ENCODE measurements at places on chromosomes 3 and 15.

- no peak for DNase-seq
These were observed 785.3 kb downstream of the MCTP2 start for GRCh38 chr15:95016511-95017229.

DNA sequence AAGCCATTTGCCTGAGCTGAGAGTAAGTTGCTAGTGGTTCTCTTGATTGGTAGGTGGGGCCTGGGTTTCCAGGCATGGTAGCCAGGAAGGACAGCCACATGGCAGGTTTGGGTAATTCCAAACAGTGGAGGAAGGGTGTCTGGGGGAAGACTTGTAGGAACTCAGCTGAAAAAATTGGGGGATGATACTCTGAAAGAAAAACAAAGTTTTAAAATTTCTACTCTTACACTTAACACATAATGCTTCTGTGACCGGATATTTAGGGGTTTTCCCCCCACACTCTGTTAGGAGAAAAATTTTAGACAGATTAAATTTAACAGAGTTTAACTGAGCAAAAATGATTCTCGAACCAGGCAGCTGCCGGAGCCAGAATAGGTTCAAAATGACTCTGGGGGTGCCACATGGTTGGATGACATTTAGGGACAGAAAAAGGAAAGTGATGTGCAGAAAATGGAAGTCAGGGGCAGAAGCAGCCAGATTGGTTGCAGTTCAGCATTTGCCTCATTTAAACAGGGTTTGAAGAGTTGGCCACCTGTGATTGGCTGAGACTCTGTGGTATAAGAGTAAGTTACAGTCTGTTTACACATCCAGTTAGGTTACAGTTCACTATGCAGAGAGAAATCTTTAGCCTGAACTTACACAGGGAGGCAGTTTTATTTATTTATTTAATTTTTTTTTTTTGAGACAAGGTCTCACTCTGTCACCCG lies 8.1 kb downstream of the B2M start:
- DNase-seq, result peak; percentile 78

DNA sequence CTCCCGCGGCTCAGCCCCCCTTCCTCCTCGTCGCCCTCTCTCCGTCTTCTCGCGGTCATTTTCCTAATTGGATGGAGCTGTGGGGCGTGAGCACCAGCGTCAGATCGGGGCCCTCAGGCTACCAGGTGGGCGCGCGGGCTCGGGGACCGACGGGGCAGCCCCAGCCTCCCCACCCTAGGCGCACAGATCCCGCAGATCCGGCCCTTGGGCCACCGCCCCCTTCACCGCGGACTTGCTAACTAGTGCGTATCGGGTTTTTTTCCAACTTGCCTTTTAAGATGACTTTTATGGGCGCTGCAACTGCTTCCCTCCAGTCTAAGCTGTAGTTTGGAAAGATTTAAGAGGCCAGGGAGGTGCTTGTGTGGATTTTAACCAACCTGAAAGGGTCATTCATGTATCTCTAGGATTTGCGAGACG lies 1.3 kb downstream of the ZNF710 start:
- peak; percentile 55 for DNase-seq

DNA sequence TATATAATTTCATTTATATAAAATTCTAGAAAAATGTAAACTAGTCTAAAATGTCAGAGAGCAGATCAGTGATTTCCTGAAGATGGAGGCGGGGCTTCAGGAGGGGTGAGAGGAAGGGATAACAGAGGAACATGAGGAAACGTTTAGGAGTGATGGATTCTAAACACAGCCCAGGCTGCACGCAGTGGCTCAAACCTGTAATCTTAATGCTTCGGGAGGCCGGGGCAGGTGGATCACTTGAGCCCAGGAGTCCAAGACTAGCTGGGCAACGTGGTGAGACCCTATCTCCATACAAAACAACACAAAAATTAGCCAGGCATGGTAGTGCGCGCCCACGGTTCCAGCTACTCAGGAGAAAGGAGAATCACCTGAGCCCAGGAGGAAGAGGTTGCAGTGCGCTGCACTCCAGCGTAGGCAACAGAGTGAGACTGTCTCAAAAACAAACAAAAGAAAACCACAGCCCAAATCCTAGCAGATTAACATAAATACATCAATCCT lies 18.0 kb upstream of the IQCF1 start:
- no peak for DNase-seq

- no peak for DNase-seq
These were observed 49.2 kb downstream of the MBNL1 start for GRCh38 chr3:152317956-152318355.

- DNase-seq, result no peak
These were observed 966 bp upstream of the C3orf80 start for GRCh38 chr3:160224256-160224655.

GRCh38 chr15:70466305-70466704 lies 297.1 kb downstream of the UACA start:
- DNase-seq, result no peak

DNA sequence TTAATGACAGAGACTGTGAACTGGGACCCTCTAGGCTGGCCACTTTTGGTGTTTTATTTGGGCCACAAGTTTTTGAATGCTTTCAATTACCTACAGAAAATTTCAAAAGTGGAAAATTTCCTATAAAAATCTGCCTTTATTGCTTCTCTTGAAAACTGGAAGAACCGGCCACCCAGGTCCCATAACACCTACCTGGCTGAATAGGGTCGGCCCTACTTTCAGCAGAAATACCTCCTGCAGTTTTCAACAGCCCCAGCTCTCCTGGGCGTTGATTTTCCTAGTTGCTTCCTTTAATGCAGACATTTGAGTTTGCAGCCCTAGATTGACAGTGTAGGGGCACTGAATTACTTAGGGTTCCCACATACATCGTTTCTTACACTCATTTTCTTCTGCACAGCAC lies 719 bp upstream of the SRPRB start:
- DNase-seq, result no peak

GRCh38 chr3:129195731-129196256 lies 12.1 kb upstream of the CNBP start:
- DNase-seq, result peak; percentile 18

DNA sequence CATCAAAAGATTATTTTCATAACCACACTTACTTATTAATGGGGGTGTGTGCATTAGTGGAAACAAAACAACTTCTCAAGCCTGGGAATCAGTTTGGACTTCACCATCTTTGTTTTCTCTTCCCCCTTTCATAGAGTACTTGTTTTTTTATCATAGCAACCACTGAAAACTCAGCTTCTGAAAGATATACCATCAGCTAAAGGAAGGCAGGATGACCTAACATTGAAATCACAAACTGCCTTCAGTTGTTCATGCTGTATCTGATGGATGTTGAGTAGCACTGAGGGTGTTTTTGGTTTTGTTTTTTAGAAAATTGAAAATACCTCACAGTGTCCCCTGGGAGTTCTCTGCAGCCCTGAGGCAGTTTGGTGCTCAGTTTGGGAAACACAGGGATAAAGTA lies 46.5 kb downstream of the NEK10 start:
- no peak for DNase-seq

DNA sequence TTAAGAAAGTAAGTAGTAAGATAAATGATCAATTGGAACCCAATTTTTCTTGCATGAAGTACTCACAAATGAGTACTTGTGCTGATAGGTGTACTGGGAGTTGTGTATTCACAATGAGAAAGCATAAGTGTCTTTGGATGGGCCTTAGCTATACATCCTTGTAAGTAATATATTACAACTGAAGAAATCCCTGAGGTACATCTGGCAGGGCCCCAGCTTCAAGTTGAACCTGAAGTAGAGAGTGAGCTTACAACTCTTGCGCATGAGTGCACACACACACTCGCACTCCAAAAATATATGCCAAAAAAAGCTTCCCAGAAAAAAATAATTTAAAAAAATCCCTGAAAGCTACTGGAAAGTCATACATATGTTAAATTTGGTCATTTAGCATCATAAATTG lies 222.5 kb downstream of the ROBO2 start:
- no peak for DNase-seq

DNA sequence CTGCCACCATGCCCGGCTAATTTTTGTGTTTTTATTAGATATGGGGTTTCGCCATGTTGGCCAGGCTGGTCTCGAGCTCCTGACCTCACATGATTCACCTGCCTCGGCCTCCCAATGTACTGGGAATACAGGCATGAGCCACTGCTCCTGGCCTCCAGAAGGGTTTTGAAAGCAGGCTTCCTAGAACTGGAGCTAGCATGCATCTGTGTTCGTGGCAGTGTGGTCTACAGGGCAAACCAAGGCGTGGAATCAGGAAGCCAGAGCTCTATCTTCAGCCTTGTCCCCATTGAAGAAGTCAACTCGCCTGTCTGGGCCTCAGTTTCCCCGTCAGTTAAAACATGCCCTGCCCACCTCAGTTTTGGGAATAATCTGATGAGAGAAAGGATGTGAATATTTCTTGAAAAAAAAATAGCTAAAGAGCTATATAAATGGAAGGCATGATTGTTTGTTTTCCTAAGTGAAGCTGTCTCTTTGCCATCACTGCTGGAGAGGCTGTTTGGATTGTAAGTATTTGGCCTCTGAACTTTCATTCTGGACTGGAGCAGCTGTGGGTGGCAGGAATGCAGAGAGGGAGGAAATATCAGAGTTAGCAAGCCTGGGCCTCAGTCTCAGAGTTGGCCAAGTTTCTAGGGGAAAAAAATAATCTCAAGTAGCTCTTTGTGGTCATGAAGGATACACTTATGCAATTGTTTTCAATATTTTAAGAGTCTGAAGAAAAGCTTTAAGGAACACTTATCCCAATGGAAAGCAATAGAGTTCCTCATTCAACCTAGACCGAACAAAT lies 36.5 kb upstream of the UACA start:
- no peak for DNase-seq

- DNase-seq, result no peak
These were observed 29.8 kb downstream of the ACAN start for GRCh38 chr15:88832820-88833730.

DNA sequence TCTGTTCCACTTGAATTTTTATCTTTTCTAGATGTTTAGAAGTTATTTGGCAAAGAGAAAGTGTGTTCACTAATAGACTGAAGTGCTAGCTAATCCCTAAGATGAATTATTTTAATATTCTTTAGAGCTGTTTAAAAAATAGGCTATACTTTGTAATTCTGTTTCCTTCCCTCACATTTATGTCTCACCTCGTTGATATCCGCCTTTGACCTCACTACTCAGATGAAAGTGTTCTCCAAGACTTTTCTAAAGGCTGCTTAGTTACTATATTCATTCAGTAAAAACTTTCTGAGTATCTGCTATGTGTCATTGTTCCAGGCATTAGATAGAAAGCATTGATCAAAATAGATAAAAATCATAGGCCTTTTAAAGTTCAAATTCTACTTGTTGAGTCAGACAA lies 38.3 kb downstream of the HMG20A start:
- no peak for DNase-seq

Measured in T-helper 2 cell treated with Interferon-gamma antibody and Interleukin-4, amounts not matched to agents 5 μg/mL and 100 μg/mL, for 36 hours (primary cell).